ENCODE measurements at places on chromosomes 1 and 21.

- DNase-seq = no peak
Observed at GRCh38 chr1:211519602-211520001, 27.6 kb upstream of the RD3 start.

GRCh38 chr21:37363936-37364335 is 2.6 kb upstream of the DYRK1A start:
- no peak for DNase-seq

DNA sequence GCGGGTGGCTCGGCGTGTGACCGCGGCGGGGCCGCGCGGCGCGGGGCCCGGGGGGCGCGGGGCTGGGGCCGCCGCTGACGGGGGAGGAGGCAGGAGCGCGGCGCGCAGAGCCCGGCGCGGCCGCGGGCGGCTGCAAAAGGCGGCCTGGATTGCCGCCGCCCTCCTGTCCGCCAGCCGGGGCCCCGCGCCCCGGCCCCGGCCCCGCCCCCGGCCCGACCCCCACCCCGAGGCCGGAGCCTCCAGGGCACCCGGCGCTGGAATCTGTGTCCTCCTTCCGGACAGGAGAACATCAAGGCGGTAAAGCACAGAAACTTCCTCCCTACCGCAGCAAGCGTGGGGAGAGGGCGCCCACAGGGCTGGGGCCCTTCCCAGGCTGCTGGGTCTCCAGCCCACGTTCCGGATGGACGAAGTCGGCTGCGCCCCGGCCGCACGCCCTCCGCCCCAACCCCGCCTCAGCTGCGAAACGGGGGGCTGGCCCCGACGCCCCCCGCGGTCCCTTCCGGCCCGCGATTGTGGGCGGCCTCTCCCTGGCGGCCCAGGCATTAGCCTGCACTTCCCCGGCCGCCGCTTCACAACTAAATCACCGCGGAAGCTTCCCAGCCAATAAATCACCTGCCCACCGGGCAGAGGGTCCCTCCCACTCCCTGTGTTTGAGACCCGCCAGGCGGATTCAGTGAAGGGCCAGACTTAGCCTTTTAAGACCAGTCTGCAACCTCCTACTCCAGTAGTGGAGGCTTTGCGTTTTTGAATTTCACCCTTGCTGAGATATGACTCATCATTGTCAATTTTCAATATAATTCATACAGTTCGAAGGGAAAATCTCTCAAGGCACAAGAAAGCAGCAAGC is 106.0 kb downstream of the SLC45A1 start:
- DNase-seq = no peak

- no peak for DNase-seq
Observed at GRCh38 chr1:186903374-186904136, 74.8 kb downstream of the PLA2G4A start.

DNA sequence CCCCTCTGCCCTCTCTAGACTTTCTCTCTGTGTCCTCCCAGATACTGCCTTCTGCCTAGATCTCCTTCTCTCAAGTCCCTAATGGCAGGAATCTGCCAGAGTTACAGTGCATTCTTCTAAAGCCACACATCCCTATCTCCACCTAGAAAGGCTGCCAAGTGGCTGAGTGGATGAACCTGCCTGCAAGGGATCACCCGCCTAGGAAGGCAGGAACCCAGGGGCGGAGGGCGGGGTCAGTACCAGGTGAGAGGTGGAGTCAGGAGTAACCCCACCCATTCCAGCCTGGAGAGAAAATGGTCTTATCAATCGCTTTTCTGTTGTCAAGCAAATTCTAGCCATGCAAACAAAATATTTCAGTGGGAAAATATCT is 60.8 kb downstream of the BCAR3 start:
- no peak for DNase-seq

DNA sequence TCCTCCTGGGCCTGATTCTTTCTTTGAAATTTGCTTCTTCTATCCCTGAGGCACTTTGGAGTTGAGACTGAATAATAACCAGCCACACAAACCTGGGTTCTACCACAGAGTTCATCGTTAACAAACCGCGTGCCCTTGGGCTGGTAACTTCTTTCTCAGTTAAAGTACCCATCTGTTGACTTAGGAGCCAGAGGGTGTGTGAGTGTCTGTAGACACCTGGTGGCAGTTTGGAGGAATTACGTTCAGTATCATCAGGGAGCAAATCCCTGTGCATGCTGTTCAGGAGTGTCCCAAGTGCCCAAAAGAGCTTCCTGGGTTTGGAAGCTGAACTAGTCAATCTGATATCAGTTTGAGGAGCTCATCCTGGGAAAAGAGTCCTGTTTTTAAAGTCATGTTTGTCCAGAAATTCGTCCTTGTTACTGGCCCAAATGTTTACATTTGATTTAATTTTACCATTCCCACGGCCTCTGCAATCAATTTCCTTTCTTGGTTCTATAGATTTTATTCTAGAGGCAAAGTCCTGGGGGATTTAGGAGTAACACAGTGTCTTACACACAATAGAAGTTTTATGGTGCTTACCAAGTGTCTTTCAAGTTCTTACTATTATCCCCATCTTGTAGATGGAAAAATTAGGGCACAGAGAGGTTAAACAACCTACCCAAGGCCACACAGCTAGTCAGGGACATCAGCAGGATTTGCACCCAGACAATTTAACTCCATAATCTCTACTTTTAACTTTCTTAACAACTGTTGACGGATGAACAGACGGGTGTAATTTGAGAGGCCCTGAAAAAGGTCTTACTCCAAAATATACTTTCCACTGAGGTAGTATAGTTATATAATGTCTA is 26.7 kb upstream of the RPTN start:
- DNase-seq = no peak

GRCh38 chr1:4045397-4046010 is 145.4 kb upstream of the C1orf174 start:
- DNase-seq = no peak

- no peak for DNase-seq
Observed at GRCh38 chr1:229156872-229157271, 114.0 kb upstream of the RAB4A start.

- DNase-seq = no peak
Observed at GRCh38 chr1:187041104-187041503, 212.4 kb downstream of the PLA2G4A start.

GRCh38 chr1:39949891-39950290 is 5.1 kb upstream of the MFSD2A start:
- no peak for DNase-seq

DNA sequence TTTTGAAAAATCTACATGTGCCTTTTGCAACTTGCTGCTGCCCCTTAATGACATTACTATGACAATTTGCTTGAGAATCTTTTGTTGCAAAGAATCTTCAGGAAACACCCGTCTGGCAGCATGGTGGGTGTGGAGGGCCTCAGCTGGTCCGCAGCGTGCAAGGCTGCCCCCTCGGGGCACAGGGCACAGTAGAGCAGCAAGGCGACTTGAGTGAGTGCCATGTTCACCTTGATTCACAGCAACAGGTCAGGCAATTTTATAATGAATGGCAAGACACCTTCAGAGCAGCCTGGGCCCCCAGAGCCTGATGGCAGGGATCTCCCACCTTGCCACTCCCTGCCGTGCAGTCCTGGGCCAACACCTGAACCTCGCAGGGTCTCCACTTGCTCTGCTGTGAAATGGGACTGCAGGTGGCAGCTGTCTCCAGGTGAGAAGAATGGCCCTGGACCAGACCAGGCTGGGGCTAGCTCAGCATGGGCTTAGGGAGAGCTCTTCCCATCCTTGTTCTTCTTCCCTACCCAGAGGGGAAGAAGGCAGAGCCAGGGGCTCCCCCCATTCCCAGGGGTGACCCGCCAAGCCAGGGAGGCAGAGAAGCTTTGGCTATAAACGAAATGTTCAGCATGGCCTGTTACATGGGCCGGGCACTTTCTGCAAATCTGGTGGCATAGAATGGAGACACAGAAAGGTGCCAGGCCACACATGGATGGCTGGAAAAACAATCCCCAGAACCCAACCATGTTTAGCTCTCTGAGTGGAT is 34.5 kb upstream of the ACTRT2 start:
- no peak for DNase-seq

GRCh38 chr1:199221371-199222150 is 582.7 kb downstream of the PTPRC start:
- DNase-seq = no peak

DNA sequence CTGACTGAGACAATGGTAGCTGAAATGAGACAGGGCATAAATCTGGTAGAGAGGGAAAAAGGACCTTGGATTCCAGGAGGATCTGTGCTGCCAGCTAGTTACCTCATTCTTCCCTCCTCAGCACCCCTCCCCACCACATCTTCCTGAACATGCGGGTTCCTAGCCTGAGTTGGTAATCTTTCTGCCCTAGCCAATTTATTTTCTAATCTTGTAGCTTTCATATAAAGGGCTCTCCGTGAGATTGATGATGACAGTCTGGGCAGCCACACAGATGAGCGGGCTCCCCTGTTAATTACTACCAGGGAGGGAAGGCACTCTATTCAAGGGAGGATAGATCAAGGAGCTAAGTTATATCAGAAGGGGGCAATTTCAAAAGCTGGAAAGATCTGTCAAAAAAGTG is 20.2 kb downstream of the ARHGEF11 start:
- no peak for DNase-seq

- no peak for DNase-seq
Observed at GRCh38 chr1:12524266-12524665, 93.7 kb downstream of the DHRS3 start.

DNA sequence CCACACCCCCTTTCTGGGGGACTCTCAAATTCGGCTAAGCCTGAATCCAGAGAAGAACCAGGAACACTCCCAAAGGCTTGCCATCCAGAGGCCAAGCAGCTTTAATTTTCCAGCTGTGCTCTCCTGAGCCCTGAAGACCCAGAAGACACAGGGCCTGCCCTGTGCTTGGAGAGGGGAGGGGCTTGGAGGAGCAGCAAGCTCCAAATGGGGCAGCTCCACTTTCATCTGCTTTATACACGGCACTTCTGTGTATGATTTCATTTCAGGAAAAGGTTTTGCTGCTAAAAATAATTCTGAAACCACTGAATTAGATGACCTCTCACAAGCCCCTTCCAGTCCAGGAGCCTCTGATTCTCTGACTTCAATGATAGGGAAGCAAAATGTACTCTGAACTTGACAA is 39.2 kb upstream of the CTTNBP2NL start:
- DNase-seq = no peak

GRCh38 chr21:39444421-39445180 is 977 bp downstream of the LCA5L start:
- DNase-seq = no peak

- no peak for DNase-seq
Observed at GRCh38 chr1:208156310-208156709, 87.9 kb downstream of the PLXNA2 start.

- no peak for DNase-seq
Observed at GRCh38 chr1:923991-924655, 400 bp downstream of the SAMD11 start.

- DNase-seq = no peak
Observed at GRCh38 chr1:16913181-16913832, 8.4 kb upstream of the CROCC start.

- no peak for DNase-seq
Observed at GRCh38 chr21:29851611-29852010, 88.2 kb downstream of the GRIK1 start.

DNA sequence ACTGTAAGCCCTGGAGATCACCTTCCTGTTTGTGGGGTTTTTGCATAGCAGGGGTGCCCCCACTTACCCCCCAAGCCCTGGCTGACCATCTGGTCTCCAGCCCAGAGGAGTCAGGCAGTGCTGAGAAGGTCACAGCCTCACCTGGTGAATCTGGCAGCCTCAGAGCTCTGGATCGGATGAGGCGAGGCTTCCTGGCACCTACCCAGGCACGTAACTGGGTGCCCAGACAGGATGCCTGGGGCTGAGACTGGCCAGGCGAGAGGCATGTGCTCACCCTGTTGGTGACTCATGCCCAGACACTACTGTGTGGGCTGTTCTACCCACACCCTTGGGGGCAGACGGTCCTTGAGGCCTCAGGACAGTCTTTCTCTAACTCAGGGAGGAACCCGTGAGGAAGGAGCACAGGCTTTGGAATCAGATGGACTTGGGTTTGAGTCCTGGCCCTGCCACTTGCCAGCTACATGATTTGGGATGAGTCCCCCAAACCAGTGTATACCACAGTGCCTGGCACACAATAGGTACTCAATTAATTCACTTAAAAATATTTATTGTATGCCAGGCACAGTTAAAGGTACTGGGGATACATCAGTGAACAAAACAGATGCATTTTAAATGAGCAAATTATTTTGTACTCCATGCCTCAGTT is 15.1 kb upstream of the PADI3 start:
- DNase-seq = no peak

DNA sequence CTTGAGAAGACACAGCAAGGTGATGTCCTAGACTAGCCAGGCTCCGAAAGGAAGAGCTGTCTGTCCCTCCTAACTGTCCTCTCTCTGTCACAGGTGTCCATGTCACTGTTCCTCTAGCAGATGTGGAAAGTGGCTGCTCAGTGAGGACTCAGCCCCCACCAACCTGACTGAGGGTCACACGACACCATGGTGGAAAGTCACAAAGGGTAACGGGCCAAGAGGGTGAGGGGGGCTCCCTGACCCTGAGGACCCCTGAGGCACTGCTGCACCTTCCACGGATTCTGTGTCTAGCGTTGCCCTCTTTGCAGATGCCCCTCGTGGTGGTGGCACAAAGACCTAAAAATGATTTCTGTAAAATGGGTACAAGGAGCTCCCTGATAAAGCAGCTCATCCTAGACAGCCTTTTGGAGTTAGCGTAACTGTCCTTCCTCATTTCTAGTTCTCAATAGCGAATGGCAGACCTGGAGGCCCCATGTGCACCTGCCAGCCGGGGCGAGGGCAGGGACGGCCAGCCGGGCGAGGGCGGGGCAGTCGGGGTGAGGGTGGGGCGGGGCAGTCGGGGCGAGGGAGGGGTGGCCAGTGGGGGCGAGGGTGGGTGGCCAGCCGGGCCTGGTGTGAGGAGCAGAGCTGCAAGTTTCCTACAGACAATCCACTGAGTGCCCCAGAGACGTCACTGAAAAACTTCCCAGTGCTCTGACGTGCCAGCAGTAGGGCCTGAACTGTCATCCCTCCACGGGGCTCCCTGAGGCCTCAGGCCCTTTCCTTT is 23.4 kb downstream of the POFUT2 start:
- DNase-seq = no peak

- no peak for DNase-seq
Observed at GRCh38 chr1:153444078-153444477, 16.4 kb downstream of the S100A7 start.

All from GM18507 (cell line).